ENCODE measurements at places on chromosomes 3 and 15.
A peak's percentile ranks its signal among the peaks of the same experiment; 100 is the strongest.

GRCh38 chr3:46925585-46925934 lies 48.0 kb downstream of the PTH1R start:
- DNase-seq, result no peak

- no peak for DNase-seq
Observed at GRCh38 chr3:184325269-184325668, 10.9 kb downstream of the EIF4G1 start.

GRCh38 chr3:31508452-31509146 lies 24.1 kb upstream of the STT3B start:
- DNase-seq, result no peak

- DNase-seq, result no peak
Observed at GRCh38 chr3:24881239-24881638, 386.6 kb upstream of the THRB start.

DNA sequence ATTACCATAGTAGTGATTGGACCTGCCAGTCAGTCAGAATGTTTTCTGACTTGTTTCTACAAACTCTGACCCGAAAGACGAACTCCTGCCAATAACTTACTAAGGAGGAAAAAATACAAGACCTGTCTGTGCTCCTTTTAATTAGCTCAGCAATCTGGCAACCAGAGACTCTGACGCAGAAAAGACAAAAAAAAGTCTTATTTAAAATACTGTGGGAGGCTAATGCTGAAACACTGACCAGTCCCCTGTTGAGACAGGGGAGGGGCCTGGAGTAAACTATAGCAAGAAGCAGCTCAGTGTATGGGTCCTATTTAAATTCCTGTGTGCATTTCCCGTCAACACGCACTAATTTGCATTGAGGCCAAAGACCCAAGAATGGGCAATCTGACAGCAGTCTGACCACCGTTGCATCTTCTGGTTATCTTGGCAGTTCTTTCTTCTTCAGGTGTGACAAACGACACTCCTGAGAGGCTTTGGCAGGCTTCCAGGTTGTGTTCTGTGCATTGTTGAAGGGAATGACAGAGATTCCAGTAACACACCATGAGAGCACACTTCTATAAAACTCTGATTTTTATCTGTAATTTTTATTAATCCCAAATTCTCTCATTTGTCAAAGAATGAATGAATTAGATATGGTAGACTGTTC lies 1114.3 kb downstream of the IGSF11 start:
- no peak for DNase-seq

GRCh38 chr3:111714305-111714704 lies 119.2 kb upstream of the ZBED2 start:
- DNase-seq, result no peak

DNA sequence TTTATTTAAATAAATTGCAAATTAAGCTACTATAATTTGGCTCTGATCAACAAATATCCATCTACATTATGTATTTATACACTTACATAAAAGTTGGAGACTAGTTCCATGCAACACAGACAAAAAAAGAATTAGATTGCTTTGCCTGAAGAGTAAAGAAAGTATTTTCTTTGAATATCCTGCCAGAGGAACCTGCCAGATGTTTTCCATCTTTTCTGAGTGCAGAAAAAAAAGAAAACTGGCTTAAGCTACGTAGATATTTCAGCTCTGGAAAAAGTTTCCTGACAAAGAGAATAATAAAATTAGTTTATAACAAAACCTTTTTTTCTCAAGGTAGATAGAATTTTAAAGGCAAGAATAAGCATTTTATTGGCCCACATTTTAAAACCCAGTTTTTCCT lies 607.5 kb upstream of the NAALADL2 start:
- DNase-seq, result no peak

DNA sequence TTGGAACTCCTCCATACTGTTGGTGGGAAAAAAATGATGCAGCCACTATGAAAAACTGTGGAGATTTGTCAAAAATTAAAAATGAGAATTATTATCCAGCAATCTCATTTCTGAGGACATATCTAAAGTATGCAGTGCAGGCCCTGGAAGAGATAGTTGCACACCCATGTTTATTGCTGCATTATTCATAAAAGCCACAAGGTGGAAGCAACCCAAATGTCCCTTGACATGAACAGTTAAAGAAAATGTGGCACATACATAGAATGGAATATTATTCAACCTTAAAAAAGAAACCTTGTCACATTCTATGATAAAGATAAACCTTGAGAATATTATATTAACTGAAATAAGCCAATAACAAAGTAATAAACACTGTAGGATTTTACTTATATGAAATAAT lies 80.9 kb upstream of the ARHGEF26 start:
- DNase-seq, result no peak

GRCh38 chr15:87269566-87269965 lies 987.0 kb downstream of the NTRK3 start:
- DNase-seq, result no peak

DNA sequence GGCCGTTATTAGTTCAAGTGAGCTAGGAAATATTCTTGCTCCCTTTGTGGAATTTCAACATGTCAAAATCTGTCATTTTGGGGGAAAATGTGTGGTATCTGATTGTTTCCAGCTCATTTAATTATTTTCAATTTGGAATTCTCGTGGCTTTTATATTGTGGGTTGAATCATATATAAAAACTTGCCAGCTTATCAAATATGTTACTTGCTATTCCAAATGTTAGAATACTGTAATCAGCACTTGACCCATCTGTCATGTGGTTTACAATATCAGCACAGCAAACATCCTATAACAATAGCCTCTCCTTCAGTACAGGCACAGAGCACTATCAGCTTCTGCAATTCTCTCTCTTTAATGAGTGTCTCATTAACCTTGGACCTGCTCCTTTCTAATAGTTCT lies 130.2 kb upstream of the FEZF2 start:
- no peak for DNase-seq

- DNase-seq, result no peak
Observed at GRCh38 chr3:23808525-23808924, 2.8 kb downstream of the UBE2E1 start.

GRCh38 chr3:169764882-169765612 lies at the start of gene TERC:
Gene TERC (minus strand): TSS chr3:169765060.
- peak; percentile 88 for DNase-seq

GRCh38 chr15:48631176-48631770 lies 14.2 kb downstream of the FBN1 start:
- DNase-seq, result no peak

DNA sequence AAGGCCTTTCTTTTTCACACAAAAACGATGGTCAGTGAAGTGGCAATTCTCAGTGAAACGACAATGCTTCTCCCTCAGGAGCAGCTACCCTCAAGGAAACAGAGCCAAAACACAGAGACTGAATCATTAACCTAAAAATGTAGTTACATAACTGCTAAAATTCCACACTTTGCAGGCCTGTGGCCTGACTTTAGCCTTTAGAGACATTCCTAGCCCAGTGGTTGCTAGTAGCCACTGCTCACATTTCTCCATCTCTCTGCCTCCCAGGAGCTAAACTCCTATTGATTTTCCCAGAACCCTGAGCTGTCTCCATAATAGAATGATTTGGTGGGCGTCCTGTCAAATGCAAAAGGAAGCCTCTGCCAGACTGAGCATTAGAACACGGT lies 630.1 kb upstream of the KCNMB2 start:
- DNase-seq, result peak; percentile 76

DNA sequence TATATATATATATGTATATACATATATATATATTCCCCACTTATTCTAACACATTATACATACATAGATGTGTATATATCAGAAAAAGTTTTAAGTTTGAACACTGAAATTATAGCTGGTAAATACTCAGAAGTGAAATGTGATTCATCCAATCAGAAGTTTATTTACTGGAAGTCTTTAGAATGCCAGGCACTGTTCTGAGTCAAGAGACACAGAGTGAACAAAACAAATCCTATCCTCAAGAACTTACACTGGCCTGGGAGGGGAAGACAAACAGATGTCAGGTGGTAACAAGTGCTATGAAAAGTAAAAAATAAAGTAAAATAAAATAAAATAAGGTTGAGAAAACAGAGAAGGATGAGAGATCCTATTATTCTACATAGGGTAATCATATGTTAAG lies 13.4 kb downstream of the DHX36 start:
- no peak for DNase-seq
